ENCODE measurements at places on chromosomes 11 and 22.

GRCh38 chr11:94794287-94795168 is 26.4 kb downstream of the AMOTL1 start:
- no peaks in the 10 kb centered on the region for H3K36me3 ChIP-seq
- no peaks in the 10 kb centered on the region for H3K27me3 ChIP-seq
- no peaks in the 10 kb centered on the region for H3K4me1 ChIP-seq
- H3K27ac ChIP-seq = no peak overlapping the region
- H3K4me3 ChIP-seq = no peak overlapping the region

DNA sequence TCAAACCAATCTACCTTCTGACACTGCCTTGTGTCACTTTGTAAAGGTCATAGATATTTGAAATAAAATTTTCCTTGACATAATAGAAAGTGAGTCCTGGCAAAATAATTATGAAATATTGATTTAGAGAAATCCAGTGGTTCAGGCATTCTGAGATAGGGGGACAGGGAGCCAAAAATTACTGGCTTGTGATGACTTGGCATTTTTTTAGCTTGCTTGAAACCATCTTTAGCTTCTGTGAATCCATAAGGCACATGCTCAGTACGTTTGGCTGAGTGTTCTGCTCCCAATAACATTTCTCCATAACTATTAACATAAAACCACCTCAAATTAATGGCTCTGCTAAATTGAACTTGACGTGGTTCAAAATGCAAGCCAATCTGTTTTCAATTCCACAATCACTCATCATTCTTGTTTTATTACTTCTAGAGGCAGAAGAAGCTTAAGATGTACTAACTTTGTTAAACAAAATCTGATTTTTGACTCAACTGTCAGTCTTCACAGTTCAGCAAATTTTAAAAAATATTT is 209.0 kb downstream of the LRRC4C start:
- H3K4me1 ChIP-seq = no peaks in the 10 kb centered on the region
- H3K27ac ChIP-seq = no peak overlapping the region
- no peak for ATAC-seq
- no peaks in the 10 kb centered on the region for H3K36me3 ChIP-seq
- no peaks in the 10 kb centered on the region for H3K27me3 ChIP-seq

DNA sequence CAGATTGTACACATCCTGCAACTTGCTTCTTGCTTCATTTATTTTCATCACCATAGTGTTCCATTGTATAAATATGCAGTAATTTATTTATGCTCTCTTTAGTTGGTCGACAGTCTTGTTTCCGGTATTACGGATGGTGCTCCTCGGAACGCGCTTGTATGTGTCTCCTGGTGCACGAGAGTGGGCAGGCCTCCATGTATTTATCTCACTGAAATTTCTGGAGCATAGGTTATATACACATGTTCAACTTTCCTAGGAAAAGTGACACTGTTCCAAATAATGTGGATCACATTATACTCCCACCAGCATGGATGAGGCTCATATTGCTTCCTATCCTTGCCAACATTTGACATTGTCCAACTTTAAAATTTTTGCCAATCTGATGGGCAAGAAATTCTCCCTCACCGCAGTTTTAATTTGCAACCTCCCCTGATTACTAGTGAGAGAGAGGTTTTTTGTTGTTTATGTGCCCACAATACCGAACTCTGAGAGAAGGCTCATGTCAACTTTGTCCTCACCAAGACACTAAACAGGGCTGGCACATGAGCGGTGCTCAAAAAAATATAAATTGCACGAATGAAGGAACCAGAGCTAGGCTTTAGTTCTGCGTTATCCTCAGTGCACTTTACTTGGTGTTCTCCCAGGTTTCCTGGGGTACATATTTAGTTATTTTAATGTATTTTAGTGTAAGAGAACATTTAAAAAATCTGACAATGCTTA is 3.8 kb downstream of the CSNK2A3 start:
- ATAC-seq = no peak
- peaks cover 8% of the 10 kb centered on the region for H3K27me3 ChIP-seq
- no peak overlapping the region for H3K4me3 ChIP-seq

- H3K27me3 ChIP-seq = peaks cover 13% of the 10 kb centered on the region
- no peak overlapping the region for H3K4me3 ChIP-seq
- H3K4me1 ChIP-seq = no peaks in the 10 kb centered on the region
- no peaks in the 10 kb centered on the region for H3K36me3 ChIP-seq
Measured at GRCh38 chr22:27370269-27370668, 431.3 kb downstream of the MN1 start.

DNA sequence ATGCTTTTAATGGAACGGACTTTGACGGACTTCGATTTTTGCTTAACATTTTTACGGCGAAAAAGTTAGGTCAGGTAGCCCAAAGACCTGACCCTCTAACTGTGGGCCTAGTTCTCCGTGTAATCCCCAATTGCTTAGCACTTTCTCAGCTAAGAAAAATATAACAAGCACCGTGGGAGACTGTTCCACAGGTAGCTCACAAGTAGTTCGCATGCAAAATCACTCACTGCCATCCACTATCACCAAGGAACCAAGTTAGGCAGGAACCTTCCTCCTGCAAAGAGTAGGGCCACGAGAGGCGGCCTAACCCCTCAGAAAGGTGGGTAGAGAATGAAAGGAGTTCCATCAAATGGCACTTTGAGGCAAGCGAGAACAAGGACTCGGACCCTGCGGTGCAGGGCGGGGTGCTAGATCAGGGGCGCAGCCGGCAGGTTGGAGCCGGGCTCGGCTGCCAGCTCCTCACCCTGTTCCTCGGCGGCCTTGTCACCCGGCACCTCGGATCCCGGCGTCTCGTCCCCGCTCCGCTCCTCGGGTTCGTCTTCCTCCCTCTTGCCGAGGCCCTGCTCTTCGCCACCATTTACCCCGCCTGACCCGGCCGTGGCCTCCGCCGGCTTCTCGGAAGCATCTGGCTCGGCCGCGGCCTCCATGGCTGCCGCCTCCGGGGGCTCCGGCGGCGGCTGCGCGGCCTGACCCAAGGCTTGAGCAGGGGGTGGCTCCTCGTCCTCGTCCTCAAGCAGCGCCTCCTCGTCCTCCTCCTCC is 922 bp downstream of the HNRNPUL2 start:
- H3K27ac ChIP-seq = peak overlapping the region; percentile 95
- H3K36me3 ChIP-seq = peaks cover 46% of the 10 kb centered on the region
- ATAC-seq = no peak
- no peaks in the 10 kb centered on the region for H3K27me3 ChIP-seq
- peaks cover 42% of the 10 kb centered on the region for H3K4me1 ChIP-seq
- H3K4me3 ChIP-seq = peak overlapping the region; percentile 92

DNA sequence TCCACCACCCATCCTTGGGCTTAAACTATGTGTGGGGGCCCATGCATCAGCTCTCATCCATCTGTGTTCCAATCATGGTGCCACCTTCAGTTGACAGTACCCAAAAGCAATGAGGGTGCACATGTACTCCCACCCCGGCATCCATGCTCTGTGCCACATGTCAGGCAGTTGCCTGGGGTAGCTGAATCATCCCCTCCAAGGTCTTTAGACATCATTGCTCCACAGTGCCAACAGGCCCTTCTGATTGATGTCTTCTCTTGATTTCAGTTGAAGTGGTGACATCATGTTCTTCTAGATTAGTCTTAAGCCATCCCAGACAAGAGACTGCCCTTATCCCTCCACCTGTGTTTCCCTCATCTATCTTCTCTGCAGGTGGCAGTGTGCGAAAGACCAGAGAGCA is 42.5 kb downstream of the TMPRSS5 start:
- ATAC-seq = peak; percentile 16
- no peak overlapping the region for H3K4me3 ChIP-seq
- H3K36me3 ChIP-seq = no peaks in the 10 kb centered on the region
- no peaks in the 10 kb centered on the region for H3K4me1 ChIP-seq

DNA sequence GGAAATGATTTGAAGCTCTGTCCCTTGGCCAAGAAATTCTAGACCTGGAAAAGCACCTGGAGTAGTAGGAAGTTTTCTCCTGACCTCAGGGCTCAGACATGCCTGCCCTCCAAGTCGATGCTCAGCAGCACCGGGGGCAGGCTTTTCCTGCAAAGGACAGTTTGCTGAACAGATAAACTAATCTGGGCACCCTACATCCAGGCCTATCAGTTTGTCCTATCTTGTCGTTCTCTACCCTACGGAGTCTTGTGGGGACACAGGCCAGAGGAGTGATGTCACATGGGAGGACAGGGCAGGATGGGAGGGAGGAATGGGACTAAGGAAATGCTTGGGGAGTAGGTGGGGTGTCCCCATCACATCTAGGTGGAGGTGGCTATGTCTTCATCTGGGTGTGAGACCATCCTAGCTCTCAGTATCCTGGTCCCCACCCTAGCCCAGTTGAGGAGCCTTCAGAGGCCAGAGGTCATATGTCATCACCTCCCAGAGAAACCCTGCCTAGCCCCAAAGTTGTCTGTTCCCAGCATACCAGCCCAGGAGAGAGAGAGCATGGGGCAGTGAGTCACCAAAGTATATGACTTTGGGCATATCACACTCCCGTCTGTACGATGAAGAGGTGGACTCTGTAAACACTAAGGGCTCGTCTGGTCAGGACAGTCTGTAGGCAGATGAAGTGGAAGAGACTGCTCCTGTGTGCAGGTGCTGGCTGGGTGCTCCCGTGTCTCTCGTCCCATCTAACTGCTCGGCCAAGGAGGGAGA is 18.1 kb upstream of the FCHSD2 start:
- no peak for ATAC-seq
- no peaks in the 10 kb centered on the region for H3K36me3 ChIP-seq
- H3K27me3 ChIP-seq = no peaks in the 10 kb centered on the region
- peaks cover 88% of the 10 kb centered on the region for H3K4me1 ChIP-seq
- H3K27ac ChIP-seq = peak overlapping the region; percentile 86
- H3K4me3 ChIP-seq = peak overlapping the region; percentile 0

GRCh38 chr22:19195796-19196731 is 17.5 kb upstream of the SLC25A1 start:
- H3K36me3 ChIP-seq = no peaks in the 10 kb centered on the region
- peak; percentile 62 for ATAC-seq
- H3K4me3 ChIP-seq = peak overlapping the region; percentile 22

DNA sequence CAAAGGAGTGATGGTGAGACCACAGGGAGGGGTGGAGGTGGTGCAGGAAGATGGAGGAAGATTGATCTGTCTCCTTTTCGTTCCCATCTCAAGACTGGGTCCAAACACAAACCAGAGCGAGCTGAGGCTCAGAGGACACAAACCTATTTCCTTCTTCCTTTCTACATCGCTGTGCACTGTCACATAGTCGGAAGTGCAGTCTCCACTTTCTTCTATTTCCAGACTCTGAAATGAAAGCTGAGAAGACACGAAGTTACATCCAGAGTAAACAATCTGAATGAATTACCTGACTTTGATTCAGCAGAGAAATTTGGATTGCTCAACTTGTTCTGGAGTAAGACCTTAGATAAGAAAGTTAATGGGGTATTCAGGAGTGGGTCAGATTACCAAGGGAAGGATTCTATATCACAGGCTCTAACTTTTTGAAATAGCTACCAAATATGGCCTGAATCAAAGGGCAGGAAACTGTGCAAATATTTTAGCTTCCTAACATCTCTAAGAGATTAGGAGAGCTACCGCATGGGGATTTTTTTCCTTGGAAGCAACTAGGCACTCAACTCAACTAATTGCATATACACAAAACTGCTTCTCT is 14.4 kb downstream of the OVCH2 start:
- no peak overlapping the region for H3K27ac ChIP-seq
- ATAC-seq = no peak
- H3K27me3 ChIP-seq = peaks cover 29% of the 10 kb centered on the region
- no peak overlapping the region for H3K4me3 ChIP-seq
- no peaks in the 10 kb centered on the region for H3K4me1 ChIP-seq

DNA sequence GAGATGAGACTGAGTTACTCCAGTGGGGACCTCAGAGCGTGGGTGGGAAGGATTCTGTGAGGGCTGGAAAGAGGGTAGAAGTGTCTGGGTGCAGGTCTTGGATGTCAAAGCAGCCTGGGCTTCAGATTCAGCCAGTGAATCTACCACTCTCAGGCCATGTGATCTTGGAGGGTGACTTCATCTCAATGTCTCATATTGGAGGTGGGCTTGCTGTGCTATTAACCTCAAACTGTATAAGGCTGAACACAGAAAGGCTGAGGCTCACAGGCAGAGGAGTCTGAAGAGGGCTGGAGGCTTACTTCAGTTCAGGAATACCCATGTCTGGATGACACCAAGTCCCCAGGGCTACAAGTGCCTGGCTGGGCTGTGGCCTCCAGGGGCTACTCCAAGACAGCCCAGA is 63.4 kb downstream of the CSNK2A3 start:
- no peaks in the 10 kb centered on the region for H3K36me3 ChIP-seq
- no peak overlapping the region for H3K27ac ChIP-seq
- ATAC-seq = no peak
- no peaks in the 10 kb centered on the region for H3K27me3 ChIP-seq

- no peaks in the 10 kb centered on the region for H3K27me3 ChIP-seq
- no peaks in the 10 kb centered on the region for H3K36me3 ChIP-seq
- no peak for ATAC-seq
- H3K27ac ChIP-seq = no peak overlapping the region
- no peak overlapping the region for H3K4me3 ChIP-seq
Measured at GRCh38 chr11:6249770-6250555, 9.7 kb upstream of the CCKBR start.

DNA sequence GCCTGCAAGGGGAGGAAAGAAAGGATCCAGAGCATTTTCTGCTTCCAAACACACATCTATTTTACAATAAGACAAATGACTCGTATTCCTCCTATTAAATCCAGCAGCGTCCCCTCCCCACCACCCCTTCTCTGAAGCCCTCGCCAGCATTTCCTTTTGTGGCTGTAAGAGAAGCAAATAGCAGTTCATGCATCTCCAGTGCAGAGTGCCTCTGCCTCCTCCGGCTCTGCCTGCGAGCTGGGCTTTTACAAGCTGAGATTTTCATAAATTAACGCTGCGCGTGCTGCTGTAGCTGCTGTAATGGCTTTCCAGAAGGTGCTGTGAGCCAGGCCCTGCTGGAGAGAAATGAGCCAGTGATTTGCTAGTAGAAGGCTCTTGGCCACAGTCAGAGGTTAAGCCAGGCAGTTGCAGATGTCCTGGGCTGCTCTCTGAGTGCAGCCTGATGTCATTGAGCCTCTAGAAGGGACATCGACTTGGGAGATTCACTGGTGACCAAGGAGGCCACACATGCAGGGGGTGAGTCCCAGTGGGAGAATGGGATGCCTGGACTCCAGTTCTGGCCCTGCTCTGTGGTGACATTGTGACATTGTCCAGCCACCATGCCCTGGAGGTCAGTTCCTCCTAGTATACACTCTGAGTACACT is 134.5 kb upstream of the NAV2 start:
- no peak overlapping the region for H3K27ac ChIP-seq
- no peak overlapping the region for H3K4me3 ChIP-seq
- no peaks in the 10 kb centered on the region for H3K27me3 ChIP-seq
- no peaks in the 10 kb centered on the region for H3K4me1 ChIP-seq
- peak; percentile 4 for ATAC-seq
- no peaks in the 10 kb centered on the region for H3K36me3 ChIP-seq
